ENCODE measurements at places on chromosomes 13 and 19.
A peak's percentile ranks its signal among the peaks of the same experiment; 100 is the strongest.

- DNase-seq = no peak
Observed at GRCh38 chr13:27599845-27600553, 20.3 kb downstream of the LNX2 start.

GRCh38 chr19:54572696-54573311 is 786 bp upstream of the LILRA2 start:
- no peak for DNase-seq

DNA sequence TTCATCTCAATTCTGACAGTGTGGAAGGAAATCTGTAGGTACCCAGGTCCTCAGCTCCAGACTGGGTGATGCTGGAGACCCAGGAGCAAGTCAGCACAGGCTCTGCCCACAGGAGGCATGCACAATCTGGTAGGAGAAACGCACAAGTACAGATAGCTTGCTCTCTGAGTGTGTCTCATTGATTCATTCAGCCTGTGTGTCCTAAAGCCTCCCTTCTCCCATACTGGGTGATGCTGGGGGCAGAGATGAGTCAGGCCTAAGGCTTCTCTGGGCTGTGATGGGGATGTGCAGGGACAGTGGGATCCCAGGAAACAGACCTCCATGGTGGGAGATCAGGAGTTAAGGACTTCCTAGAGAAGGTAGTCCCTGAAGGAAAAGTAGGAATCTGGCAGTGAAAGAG is 6.8 kb downstream of the ZNF526 start:
- no peak for DNase-seq

DNA sequence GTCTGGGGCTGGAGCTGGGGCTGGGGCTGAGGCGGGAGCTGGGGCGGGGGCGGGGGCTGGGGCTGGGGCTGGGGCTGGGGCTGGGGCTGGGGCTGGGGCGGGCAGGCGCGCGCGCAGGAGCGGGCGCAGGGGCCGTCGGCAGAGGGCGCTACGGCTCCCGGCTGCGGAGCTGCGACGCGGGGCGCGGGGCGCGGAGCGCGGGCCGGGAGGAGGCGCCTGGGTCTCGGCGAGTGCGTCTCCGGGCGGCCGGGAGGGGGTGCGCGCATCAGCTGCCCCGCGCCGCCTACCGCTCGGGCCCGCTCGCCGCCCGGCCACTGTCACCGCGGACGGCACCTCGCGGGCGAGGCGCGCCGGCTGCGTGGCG is 422 bp upstream of the MTUS2 start:
- peak; percentile 41 for DNase-seq

DNA sequence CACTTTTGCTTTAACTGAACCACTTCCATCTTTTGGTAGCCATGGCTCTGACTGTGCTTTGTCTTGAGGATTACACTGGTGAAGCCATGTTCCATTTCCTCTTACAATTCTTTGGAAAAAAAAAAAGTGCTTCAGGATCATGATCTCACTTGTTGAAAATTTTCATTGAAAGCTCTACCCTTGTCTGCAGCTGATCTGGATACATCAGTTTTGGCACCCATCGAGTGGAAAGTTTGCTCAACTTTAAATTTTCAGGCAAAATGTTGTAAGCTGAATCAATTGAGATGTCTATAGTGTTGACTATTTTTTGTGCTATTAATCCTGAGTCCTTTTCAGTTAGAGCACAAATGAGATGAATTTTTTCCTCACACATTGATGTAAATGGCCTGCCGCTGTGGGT is 48.3 kb upstream of the RFXAP start:
- no peak for DNase-seq

- DNase-seq = no peak
Observed at GRCh38 chr19:6236310-6237291, 43.2 kb downstream of the MLLT1 start.

GRCh38 chr13:49784886-49785570 is 7.5 kb downstream of the KPNA3 start:
- no peak for DNase-seq

DNA sequence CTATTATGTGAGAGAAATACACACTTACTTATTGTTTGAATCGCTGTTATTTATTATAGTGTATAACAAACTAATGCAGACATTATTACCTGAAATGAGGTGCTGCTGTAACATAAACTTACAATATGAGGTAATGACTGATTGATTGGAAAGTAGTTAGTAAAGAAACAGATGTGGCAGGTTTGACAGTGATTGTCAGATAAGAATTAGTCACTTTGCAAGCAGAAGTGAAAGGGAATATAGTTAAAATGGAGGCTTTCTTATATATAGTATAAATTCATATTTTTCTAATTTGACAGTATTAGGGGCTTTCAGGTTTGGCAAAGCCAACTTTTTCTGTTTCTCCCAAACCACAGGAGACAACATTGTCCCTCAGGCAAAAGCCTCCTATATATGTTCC is 20.6 kb downstream of the MIR17HG start:
- DNase-seq = no peak

- no peak for DNase-seq
Observed at GRCh38 chr13:34507630-34508029, 434.4 kb upstream of the NBEA start.

GRCh38 chr13:102774214-102774568 is 605 bp upstream of the TEX30 start:
- DNase-seq = no peak

- DNase-seq = no peak
Observed at GRCh38 chr13:24292481-24292880, 16.9 kb upstream of the C1QTNF9 start.

DNA sequence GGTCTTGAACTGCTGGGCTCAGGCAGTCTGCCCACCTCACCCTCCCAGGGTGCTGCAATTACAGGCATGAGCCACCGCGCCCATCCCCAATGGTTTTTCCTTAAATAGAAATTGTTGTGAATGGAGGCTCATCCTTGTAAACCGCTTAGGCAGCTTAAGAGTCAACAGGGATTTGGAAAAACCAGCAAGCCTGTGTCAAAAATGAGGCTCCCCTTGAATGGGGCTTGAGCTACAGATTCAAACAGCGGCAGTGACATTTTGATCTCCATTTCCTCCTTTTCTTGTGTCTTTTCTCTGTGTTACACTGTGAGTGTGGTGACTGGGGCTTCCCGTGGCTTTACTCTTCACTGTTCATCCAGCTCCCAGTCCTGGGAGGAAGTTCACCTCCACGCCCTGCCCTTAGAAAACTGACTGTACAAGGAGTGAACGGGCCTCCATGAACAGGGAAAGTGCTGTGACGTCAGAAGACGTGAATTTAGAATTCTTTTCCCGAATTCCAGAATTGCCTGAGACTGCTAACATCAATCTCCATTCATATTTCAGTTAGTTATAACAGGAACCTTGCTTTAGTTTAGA is 15.3 kb upstream of the RAB8A start:
- no peak for DNase-seq

DNA sequence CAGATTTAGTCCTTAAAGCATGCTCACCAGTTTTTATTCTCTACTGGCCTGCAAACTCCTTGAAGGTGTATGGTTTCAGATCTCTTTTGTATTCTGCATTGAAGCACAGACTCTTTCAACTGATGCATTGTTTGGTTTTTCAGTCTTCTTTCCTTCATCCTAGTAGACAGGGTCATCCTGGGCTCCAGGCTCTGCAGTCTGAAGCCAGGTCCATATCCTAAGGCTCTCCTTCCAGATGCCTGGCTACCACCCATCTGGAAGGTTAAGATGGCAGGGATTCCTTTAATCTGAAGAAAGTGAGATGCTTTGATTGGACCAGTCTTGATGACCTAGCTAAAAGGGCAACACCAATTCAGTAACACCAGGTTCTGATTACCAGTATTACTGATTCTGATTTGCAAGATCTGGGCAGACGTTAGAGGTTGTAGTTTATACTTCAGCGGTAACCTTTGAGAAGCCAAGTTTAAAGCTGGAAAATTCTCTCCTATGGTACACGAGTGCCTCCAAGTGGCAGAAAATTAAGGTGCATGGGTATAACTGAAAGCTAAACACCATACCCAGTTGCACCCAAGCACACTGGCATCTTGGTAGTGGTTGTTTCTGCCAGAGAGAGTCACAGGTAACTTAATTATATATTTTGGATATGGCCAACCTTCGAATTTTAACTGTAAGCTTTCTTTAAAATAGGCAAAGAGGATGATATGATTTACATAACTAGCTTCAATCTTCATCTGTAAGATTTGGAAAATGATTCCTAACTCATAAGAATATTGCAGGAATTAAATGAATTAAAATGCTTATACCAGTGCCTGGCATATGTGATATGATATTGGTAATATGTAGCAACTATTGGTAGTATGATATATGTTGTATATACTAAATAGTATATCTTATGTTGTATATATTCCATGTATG is 1651.9 kb upstream of the MIR17HG start:
- DNase-seq = peak; percentile 37

GRCh38 chr19:4600893-4601292 is 38.4 kb upstream of the TNFAIP8L1 start:
- DNase-seq = no peak

GRCh38 chr13:95496485-95496884 is 56.0 kb upstream of the CLDN10 start:
- DNase-seq = no peak

DNA sequence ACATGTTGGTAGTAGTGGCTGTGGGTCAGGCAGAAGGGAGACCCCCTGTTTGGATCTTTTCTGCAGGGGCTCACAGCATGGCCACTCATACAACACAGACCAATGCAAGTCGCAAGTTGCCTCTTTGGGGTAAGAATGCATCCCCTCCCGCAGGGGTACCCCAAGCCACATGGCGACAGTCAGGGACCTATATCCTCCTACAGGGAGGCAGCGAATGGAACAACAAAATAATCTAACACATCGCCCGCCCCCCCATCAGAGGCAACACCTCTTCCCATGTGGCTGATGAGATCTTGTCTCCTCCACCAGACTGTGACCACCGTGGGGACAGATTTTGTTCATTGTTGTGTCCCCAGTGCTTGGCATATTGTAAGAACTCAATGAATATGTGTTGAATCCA is 40.7 kb upstream of the PNMA8B start:
- DNase-seq = no peak

DNA sequence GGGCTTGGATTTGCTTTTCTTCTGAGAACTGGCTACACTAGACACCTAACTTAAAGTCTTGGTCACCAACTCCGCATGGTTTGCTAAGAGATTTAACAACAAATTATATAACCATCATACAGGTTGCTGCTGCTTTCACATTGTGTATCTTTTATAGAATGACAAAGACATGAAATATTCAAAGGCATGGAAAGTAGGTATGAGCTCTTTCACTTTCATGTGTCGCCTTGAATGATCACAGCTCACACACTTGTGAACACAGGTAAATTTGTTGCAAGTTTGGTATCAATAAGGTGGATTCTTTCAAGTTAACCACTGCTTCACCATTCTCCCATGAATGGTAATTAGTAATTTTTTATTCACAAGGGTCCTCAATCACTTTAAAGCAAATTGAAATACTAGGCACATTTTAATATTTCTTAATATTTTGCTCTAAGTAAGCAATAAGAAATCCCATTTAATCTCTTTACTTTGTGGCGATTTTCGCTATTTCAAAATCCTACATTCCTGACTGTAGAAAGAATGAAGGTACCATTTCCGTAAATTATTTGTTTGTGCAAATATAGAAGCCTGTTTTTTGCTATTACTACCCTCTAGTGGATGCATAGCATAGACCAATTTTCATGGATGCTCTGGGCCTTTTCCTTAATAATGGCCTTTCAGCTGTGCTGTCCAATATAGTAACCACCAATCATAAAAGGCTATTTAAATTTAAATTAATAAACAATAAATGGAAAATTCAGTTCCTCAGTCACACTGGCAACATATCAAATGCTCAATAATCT is 45.5 kb upstream of the FREM2 start:
- DNase-seq = no peak

- peak; percentile 9 for DNase-seq
Observed at GRCh38 chr19:56348289-56348877, 33.7 kb upstream of the ZSCAN5A start.

- DNase-seq = no peak
Observed at GRCh38 chr19:49247676-49248075, 77.3 kb downstream of the SLC6A16 start.

GRCh38 chr13:49238621-49239020 is 9.1 kb upstream of the CDADC1 start:
- no peak for DNase-seq

DNA sequence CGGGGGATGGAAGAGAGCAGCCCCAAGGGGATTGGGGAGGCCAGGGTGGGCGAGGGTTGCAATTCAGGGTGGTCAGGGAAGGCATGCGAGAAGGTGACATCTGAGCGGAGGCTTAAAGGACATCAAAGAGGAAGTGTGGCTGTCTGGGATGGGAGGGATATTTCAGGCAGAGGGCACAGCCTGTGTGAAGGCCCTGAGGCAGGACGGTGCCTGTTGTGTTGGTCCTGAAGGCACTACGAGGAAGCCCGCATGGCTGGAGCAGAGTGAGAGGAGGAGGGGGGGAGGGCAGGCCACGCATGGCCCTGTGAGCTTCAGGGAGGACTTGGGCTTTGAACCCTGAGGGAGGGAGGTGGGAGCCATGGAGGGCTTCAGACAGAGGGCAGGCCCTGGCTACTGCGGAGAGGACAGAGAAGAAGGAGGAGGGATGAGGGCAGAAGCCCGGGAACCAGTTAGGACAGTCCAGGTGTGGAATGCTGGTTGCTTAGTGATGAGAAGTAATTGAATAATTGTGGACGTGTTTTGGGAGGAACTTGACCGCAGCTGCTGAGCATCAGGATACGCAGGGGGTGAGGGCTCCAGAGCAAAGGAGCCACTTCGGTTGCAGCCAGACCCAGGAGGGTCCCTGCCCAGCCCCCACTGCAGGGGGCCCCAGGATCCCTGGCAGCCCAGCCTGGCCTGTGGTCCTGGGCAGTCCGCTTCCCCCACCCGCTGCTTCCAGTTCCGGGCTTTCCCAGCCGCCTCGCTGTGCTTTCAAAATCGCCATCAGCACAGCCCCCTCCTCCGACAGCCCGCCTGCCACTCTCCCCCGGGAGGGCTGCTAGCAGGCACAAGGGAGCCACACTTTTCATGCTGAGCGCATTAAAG is 6.2 kb downstream of the TLE6 start:
- peak; percentile 88 for DNase-seq

GRCh38 chr19:41239363-41239762 is 20.3 kb downstream of the AXL start:
- DNase-seq = no peak

GRCh38 chr13:44493213-44493812 is 82.8 kb downstream of the TSC22D1 start:
- DNase-seq = no peak

DNA sequence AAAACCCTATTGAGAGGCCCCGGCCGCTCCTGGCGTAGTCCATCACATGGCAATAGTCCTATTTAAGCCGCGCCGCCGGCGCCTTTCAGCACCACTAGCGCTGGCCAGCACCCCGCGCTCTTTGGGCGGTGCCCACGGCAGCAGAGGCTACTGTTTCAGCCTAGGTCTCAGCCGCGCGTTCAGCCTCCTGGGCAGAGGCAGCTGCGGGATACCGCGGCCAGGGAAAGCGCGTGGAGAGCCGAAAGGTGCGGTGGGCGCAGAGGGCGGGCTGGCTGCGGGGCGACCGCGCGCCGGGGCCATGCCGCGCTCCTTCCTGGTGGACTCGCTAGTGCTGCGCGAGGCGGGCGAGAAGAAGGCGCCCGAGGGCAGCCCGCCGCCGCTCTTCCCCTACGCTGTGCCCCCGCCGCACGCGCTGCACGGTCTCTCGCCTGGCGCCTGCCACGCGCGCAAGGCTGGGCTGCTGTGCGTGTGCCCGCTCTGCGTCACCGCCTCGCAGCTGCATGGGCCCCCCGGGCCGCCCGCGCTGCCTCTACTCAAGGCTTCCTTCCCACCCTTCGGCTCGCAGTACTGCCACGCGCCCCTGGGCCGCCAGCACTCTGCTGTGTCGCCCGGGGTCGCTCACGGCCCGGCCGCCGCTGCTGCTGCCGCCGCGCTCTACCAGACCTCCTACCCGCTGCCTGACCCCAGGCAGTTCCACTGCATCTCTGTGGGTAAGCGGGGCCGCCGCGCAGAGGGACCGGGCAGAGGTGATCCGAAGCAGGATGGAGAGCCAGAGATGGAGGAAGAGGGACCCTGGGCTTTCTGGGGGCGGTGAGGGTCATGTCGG is at the start of gene GSX1:
Gene GSX1, plus strand, starts transcription at position 91 of the 826 bp plus-strand sequence. Its CDS starts 208 bp downstream, at position 299.
- no peak for DNase-seq
